ENCODE measurements at places on chromosomes 11 and 22.

DNA sequence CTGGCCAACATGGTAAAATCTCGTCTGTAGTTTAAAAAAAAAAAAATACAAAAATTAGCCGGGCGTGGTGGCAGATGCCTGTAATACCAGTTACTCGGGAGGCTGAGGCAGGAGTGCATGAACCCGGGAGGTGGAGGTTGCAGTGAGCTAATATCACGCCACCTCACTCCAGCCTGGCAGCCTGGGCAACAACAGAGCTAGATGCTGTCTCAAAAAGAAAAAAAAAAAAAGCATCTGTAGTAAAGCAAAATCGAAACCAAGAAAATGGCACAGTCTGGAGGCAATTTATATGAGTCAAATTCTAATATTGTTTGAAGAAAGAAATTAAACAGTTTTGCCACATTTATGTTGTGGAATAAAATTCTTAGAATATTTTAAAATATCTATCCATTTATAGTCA is 365.0 kb upstream of the CHORDC1 start:
- DNase-seq, result no peak

GRCh38 chr22:17102297-17102667 is 17.5 kb downstream of the IL17RA start:
- DNase-seq, result no peak

DNA sequence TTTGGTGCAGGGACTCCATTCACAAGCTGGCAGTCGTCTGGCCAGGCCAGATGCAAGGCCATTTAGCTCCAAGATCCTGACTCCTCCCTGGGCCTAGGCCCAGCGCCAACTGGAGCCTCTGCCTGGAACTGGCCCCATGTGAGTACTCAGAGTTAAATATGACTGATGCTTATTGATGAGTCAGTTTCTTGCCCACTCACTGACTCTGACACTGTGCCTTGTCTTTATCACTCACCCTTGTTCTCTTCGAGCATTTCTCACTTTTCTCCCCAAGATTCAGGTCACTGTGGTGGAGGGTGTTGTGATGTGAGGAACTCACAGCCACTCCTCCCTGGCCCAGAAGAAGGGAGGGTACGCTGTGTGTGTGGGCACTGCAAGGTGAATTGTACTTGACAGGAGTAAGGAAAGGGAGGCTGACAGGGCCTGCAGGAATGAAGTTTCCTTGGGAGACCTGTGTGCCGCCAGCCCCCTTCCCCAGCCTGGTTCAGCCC is 23.2 kb upstream of the ST3GAL4 start:
- no peak for DNase-seq

DNA sequence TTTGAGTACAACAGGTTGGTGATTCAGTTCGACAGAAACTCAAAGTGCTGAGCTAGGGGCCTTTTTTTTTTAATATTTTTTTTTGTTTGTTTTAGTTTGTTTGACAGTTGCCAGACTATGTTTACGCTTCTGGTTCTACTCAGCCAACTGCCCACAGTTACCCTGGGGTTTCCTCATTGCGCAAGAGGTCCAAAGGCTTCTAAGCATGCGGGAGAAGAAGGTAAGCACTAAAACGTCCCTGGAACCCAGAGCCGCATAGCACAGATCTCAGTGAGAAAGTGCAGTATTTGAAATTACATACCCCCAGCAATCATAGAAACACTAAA is 649 bp downstream of the PRRG4 start:
- no peak for DNase-seq

DNA sequence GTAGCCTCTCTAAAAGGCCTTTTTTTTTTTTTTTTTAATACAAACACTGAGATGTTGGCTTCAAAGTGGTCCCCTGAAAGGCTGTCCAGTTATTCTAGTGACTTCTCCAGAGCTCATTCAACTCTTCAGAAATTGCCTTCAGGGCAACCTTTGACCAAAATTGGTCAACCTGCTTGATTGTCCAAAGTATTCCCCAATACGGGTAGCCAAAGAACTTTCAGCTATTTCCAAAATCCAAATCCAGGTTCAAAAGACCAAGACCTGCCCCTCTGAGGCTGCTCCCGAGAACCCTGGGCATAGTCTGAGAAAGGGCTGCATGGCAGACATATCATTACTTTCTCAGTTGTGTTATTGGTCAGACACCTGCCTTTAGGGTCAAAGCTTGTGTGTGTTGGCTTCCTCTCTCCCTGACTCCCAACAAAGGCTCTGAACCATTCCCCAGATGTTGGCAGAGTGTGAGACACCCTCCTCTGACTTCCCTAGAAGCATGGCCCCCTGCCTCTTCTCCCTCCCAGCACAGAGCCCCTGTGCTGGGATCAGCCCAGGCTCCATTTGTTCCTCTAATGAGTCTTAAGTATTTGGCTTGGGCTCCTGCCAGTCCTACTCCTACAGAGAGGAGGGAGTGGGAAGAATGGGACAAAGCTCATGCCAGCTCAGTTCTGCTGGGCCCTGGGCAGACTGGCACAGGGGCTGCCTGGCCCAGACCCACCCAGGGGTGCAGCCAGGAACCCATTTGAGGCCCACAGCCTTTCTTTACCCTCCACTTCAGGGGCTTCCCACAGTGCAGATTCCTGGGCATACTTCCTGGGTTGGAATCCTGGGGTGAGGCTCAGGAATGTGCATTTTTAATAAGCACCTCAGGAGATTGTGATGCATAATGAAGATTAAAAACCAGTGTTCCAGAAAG is 30.3 kb downstream of the TNKS1BP1 start:
- peak; percentile 41 for DNase-seq

GRCh38 chr22:43300891-43301676 is 42.1 kb downstream of the SCUBE1 start:
- DNase-seq, result no peak

- DNase-seq, result no peak
These were observed 2.3 kb downstream of the IRF7 start for GRCh38 chr11:613369-613968.

GRCh38 chr11:44997566-44997965 is 46.9 kb upstream of the TP53I11 start:
- no peak for DNase-seq

DNA sequence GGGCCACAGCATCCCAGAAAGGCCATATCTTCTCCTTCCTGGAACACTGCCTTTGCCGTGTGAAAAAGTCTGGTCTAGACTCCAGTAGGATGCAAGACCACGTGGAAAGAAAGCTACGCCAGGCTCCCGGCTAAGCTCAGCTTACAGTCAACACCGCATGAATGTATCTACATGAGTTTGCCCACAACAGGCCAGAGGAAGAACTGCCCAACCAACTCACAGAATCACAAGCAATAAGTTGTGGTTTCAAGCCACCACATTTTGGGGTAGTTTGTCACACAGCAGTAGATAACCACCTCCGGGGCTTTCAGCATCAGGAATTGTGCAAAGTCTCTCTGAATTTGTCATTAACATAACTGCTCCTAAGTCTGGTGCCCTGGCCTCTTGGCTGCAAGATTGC is 27.3 kb downstream of the HSPA8 start:
- DNase-seq, result no peak

DNA sequence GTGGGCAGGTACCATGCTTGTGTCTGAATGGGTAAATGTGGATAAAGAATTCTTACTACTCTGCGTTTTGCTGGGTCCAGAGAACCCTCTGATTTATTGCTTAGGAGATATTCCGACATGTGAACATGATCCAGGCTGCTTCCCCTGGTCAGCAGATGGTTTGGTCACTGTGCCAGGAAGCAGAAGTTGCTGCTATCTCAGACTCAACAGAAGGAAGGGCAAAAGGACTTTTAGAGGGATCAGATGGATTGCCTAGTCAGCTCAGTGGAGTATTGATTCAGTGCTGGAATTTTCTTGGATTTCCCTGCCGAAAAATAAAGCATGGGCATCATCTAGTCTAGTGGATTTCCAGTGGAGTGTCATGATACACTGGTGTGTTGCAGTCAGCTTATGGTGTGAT is 440.1 kb downstream of the NTM start:
- DNase-seq, result no peak

GRCh38 chr22:30348809-30349208 is 7.9 kb downstream of the SF3A1 start:
- DNase-seq, result no peak

- no peak for DNase-seq
These were observed 138.1 kb upstream of the E2F8 start for GRCh38 chr11:19378814-19379213.

DNA sequence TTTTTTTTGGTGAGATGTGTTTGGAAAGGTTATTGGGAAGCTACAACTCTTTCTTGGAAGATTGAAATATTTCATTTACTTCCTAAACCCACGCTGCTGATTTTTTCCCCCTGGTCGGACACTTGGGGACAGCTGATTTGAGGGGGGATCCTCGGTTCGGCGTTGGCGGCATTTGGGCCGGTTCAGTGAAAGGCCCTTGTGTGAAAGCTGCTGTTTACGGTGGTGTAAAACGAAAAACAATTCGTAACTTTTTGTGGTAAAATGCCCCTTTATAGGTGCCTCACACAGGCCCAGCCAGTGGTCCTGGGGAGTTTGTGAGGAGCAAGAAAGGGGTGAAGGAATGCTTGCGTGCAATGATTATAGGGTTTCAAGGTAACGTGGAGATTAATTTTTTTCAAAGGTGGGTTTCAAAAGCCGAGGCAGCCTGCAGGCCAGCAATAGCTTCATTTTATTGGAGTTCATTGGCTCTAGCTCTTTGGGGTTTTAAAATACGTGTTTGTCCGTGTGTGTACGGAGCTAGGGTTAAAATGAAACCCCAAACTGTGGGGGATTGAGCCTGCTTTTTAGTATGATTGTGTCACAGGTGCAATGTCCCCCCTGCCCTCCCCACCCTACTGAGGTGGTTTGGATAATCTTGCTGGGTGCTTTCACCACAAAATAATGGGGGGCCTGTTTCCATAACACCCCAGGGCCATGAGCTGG is 77.2 kb upstream of the PPARA start:
- no peak for DNase-seq

GRCh38 chr11:24356501-24356900 is 140.4 kb upstream of the LUZP2 start:
- DNase-seq, result no peak

DNA sequence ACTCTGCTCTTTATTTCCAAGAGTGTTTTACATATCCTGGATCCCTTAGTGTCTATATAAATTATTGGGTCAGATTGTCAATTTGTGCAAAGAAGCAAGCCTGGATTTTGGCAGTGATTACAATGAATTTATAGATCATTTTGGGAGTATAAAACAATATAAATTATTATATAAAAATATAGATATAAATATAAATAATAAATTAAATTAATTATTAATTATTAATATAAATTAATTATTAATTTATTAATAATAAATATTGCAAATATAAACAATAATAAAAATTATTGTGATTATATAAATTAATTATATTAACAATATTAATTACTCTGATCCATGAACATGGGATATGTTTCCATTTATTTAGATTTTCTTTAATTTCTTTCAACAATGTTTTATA is 32.5 kb downstream of the RTL6 start:
- no peak for DNase-seq

GRCh38 chr22:29141078-29141688 is 64.5 kb upstream of the EMID1 start:
- DNase-seq, result no peak

DNA sequence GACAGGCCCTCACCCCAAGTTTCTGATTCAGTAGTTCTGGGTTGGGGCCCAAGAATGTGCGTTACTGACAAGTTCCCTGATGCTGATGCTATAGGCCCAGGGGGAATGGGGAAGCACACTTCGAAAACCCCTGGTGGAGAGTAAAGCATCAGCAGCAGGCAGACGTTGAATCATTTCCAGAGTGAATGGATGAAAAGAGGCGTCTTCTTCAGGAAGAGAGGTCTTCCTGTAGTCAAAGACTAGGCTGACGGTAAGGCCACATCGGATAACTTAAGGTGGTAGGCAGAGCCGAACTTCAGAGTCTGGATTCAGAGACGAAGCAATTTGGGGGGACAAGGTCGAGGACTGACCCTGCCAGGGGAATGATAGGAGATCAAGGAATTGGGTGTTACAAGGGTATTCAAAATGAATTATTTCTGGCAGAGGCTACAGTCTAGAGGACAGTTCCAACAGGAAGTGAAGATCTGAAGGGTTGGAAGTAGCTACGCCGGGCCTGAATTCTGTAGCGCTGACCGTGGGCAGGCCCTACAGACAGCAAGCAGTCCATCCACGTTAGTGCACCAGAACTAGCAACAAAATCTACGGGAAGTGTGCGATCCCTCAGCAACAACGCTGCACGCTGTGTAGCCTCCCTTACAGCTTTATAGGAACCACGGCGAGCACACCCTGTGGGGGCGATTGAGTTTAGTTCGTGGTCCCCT is 862 bp upstream of the CENATAC start:
- no peak for DNase-seq

DNA sequence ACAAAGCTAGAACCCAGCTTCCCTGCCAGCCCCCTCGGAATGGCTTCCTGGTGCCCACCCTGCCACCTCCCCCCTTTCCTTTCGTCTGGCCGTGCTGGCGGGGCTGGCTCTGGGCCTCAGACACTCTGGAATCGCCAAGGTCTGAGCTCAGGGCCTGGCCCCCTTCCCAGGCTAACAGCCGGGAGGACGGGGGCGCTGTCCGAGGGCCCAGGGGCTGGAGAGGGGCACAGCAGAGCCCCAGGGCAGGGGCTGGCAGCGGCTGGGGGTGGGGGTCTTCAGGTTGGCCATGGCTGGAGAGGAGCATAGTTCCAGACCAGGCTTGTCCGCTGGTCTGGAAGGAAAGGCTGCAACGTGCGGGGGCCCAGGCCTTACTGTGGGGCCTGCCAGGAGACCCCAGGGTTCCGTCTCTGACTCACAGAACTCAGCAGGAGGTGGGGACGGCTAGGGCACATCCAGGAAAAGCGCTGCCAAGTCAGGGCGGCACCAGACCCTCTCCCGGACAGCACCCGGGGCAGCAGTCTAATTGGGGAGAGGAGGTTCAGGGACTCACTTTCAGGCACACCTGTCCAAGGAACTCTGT is 861 bp upstream of the LTBP3 start:
- DNase-seq, result no peak

DNA sequence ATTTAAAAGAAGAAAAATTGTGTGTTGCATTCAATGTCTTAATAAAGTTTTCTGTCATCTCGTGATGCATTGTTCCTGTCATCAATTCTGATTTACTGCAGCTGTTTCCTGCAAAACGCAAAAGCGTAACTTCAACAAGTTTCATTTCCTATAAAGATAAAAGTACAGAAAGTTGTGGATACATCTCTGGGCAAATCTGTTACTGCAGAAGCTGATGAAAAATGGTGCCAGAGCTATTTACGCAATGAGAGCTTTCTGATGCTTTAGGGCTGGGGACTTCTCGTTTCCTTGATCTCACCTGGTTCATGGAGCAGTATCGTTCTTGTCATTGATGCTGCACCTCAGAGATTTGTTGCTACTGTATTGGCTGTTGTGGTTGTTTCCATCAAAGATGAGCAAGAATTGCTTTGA is 15.5 kb upstream of the MS4A12 start:
- no peak for DNase-seq

GRCh38 chr11:117217141-117218084 is 14.5 kb downstream of the PCSK7 start:
- no peak for DNase-seq

All from smooth muscle cell of the brain vasculature (primary cell).